DND-41 (cell line): ENCODE measurements at places on chromosomes 12 and 14.

DNA sequence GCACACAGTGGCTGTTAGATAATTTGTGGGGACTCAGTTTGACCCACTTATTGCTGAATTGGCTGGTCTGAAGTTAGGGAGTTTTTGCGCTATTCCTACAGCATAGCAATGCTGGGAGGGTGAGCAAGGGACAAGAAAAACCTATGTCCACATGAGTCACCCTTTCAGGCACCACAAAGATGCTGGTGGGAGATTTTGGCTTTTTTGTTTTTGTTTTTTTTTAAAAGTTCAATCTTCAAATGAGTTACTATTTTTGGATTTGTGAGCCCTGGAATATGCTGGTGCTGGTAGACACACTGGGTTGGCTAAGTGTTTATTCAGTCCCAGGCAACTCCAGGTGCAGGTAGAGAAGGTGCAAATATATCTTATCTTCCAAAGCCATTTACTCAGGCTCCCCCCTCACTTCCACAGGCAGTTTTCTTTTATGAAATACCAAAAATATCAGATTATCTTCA, 143.4 kb downstream of the BTG1 start:
- H3K4me1 ChIP-seq = no peaks in the 10 kb centered on the region; the same call in 1 of the 2 replicates
- H3K27ac ChIP-seq = no peak overlapping the region
- no peak for DNase-seq
- no peaks in the 10 kb centered on the region for H3K27me3 ChIP-seq

DNA sequence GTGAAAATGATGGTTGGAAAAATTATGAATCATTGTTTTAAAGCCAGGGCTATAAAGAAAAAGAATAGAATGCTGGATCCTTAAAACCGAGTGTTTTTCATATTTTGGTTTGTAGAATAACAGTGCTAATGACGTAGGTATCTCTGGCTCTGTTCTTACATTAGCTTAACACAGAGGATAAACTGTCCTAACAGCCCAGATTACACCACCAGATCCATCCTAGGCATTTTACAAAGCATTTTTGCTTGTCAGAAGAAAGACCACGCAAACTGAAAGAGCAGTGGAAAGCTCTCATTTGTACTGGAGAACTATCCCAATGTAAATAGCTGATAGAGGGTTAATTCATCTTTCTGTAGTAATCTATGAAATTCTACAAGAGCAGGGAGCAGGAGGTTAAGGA, 13.6 kb downstream of the IFT81 start:
- no peaks in the 10 kb centered on the region for H3K4me1 ChIP-seq
- H3K27ac ChIP-seq = no peak overlapping the region
- DNase-seq = no peak

GRCh38 chr12:59182191-59182590, 261.9 kb upstream of the LRIG3 start:
- no peak overlapping the region for H3K4me3 ChIP-seq
- no peak overlapping the region for H3K27ac ChIP-seq
- no peaks in the 10 kb centered on the region for H3K36me3 ChIP-seq
- no peak for DNase-seq
- no peaks in the 10 kb centered on the region for H3K4me1 ChIP-seq

GRCh38 chr14:95476747-95477146, 39.7 kb downstream of the SYNE3 start:
- no peak for DNase-seq
- no peak overlapping the region for H3K27ac ChIP-seq
- no peaks in the 10 kb centered on the region for H3K27me3 ChIP-seq
- no peak overlapping the region for H3K4me3 ChIP-seq

DNA sequence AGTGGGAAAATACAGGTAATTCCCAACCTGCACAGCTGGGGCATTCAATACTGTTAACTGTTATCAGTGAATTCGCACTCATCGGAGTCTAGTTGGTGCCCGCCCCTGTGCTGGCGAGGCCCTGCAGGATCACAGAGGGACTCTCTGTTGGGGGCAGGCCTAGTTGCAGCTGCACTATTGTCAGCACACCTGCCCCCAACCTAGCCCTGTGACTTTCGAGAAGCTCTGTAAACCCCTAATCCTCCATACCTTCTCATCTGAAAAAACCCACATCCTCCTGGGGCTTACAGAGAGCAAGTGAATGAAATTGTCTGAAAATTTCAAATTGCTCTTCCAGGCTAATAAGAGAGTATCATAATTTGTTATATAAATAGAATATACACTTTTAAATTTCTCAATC, 132.2 kb upstream of the NUDT4 start:
- DNase-seq = peak; percentile 93
- H3K36me3 ChIP-seq = no peaks in the 10 kb centered on the region
- 0 out of 2 replicates have a peak overlapping the region, but pooled peaks have one; percentile 19 for H3K4me3 ChIP-seq

- no peak overlapping the region for H3K4me3 ChIP-seq
- H3K27me3 ChIP-seq = no peaks in the 10 kb centered on the region
- H3K36me3 ChIP-seq = no peaks in the 10 kb centered on the region
Observed at GRCh38 chr12:23758608-23759007, 190.9 kb downstream of the SOX5 start.

GRCh38 chr14:81435391-81436295, 35.5 kb upstream of the STON2 start:
- H3K4me1 ChIP-seq = no peaks in the 10 kb centered on the region
- DNase-seq = no peak
- no peak overlapping the region for H3K4me3 ChIP-seq
- H3K27ac ChIP-seq = no peak overlapping the region
- H3K27me3 ChIP-seq = peaks cover 6% of the 10 kb centered on the region

DNA sequence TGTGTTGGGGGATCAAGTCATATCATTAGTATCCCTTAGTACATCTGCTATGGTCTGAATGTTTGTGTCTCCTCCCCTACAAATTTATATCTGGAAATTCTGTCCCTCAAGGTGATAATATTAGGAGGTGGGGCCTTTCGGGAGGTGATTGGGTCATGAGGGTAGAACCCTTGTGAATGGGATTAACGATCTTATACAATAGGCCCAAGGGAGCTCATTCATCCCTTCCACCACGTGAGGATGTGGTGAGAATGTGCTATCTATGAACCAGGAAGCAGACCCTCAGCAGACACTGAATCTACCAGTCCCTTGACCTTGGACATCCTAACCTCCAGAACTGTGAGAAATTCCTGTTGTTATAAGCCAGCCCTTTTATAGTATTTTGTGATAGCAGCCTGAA, 110.7 kb downstream of the PTCSC3 start:
- no peaks in the 10 kb centered on the region for H3K36me3 ChIP-seq
- no peaks in the 10 kb centered on the region for H3K4me1 ChIP-seq
- peaks cover 27% of the 10 kb centered on the region for H3K27me3 ChIP-seq
- no peak overlapping the region for H3K27ac ChIP-seq

DNA sequence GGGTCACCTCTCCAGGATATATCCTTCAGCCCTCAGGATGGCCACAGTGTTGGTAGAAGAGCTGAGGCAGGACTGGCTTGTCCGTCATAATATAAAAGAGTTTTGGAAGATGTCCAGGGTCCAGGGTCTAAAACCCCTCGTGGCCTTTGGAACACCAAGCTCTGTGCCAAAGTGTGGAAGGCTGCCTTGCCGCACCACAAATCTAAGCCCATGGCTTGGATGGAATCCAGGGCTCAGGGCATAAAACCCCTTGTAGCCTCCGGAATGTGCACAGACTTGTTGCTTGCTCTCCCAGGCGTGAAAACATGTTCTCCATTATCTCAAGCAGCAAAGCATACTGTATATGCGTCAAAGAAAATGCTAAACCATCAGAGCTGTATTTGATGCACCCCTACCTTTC, 46.7 kb downstream of the TNFAIP2 start:
- H3K36me3 ChIP-seq = no peaks in the 10 kb centered on the region
- H3K27me3 ChIP-seq = no peaks in the 10 kb centered on the region
- no peak for DNase-seq
- H3K27ac ChIP-seq = no peak overlapping the region

GRCh38 chr12:92961949-92962348, 32.9 kb upstream of the EEA1 start:
- H3K4me3 ChIP-seq = no peak overlapping the region
- no peaks in the 10 kb centered on the region for H3K36me3 ChIP-seq
- no peaks in the 10 kb centered on the region for H3K4me1 ChIP-seq

DNA sequence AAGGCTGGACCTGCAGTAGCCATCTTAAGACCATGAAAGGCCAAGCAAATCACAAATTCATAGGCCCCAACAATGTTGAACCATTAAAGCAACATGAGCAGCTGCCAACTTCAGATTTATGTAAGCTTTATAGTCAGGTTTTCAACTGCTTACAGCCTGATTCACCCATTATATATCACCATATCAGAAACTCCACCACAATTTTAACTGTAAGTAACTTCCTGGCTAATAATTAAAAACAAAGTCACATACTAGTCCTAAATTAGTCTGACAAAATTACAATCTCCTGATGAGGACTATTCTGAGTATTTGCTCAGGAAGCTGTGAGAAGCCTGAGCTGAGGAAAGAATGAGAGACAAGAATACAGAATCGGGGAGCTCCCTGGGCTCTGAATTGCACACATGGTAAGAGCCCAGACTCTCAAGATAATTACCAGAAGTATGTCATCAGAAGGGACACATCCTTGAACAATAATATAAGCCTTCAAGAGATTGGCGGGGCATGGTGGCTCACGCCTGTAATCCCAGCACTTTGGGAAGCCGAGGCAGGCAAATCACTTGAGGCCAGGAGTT, 55.1 kb downstream of the NUMB start:
- no peaks in the 10 kb centered on the region for H3K4me1 ChIP-seq
- H3K27me3 ChIP-seq = no peaks in the 10 kb centered on the region
- peaks cover 7% of the 10 kb centered on the region for H3K36me3 ChIP-seq
- DNase-seq = no peak

DNA sequence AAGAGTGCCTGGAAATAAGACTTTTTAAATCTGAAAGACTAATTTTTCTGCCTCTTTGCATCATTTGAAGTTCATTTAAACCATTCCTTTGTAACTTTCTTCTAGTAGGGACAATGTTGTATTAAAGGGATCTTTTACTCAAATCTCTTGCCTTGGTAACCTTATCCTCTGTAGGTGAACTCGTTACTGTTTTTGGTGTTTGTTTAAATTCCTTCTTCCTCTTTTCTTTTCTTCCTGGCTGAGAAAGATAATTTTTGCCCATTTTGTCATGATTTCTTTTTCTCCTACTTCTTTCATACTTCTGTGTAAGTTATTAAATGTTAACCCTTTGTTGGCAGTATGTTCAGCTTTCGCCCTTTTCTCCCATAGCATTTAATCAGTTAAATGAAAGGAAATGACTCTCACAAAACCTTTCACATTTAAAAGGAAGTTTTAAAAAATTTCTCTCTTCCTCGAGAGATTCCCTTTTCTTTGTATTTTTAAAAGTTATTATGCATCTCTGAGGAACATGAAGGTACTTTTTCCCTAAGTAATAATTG, 10.3 kb downstream of the VEZT start:
- H3K27me3 ChIP-seq = no peaks in the 10 kb centered on the region
- peaks cover 5% of the 10 kb centered on the region; the same call in 1 of the 2 replicates for H3K4me1 ChIP-seq
- H3K4me3 ChIP-seq = no peak overlapping the region
- no peak overlapping the region for H3K27ac ChIP-seq
